ENCODE measurements at places on chromosomes 2 and 18. TPM values are rescaled to one million over a fixed set of nuclear protein-coding genes. Genes with fewer than 3 reads are reported as not detected.
A peak's percentile ranks its signal among the peaks of the same experiment; 100 is the strongest.

GRCh38 chr2:101089419-101089818 lies 61.8 kb downstream of the TBC1D8 start:
- DNase-seq = peak; percentile 27

GRCh38 chr2:168416555-168416954 lies 39.5 kb upstream of the CERS6 start:
- no peak for DNase-seq

DNA sequence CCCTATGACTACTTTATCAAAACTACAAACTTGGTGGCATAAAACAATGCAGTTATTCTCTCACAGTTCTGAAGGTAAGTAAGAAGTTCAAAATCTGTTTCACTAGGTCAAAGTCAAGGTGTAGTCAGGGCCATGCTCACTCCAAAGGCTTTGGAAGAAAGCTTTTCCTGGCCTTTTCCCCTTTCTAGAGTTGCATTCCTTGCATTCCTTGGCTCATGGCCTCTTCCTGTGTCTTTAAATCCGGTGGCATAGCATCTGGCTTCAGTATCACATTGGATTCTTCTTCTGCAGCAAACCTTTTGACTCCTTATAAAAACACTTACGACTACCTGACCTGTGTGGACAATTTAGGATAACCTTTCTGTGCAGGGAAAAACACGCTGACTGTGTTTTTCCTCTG lies 543.5 kb upstream of the HNMT start:
- no peak for DNase-seq

DNA sequence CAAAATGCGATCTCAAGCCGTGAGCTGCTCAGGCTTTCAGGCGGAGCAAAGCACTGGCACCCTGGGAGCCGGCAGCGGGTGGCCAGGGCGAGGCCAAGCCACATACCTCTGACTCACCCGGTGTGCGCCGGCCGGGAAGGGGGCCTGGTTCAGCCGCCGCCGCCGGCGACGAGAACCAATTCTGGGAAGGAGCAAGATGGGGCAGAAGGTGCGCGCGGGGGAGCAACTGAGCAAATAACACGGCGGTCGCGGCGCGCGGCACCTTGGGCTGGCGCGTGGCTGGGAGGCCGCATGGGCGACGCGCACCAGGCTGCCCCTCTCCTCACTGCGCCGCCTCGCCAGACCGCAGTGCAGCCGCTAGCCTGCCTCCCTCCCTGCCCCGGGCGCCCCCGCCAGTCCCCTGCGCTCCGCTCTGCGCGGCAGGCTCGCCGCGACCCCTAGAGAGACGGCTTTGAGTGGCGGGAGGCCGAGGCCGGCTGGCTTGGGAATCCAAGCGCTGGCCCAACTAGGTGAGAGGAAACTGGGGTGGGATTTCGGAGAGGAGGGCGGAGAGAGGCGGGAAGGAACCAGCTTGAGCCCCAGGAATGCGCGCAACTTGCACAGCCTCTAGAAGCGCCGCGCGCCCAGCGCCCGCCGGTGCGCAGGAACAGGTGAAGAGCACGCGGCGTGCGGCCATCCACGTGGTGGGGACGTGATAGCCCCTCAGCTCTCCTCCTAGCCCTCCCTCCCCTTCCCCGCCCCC lies 3.2 kb downstream of the NRP2 start:
- peak; percentile 62 for DNase-seq

DNA sequence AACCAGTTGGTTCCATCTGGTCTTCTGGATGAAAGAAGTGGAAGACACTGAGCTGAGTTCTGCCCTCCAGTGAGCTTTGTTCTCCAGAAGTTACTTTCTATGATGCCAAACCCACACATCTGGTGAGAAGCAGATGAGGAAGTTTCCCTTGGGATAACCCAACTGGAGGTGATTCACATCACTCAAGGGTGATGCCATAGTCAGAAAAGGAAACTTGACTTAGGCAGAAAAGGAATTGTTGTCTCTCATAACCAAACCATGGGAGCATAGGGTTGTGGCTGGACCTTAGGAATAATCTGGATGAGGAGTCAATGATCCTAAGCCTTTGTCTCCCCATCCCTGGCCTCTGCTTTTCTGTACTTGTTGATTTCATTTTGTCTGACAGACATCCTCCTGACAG lies 43.7 kb downstream of the CDC42EP3 start:
- DNase-seq = peak; percentile 80

DNA sequence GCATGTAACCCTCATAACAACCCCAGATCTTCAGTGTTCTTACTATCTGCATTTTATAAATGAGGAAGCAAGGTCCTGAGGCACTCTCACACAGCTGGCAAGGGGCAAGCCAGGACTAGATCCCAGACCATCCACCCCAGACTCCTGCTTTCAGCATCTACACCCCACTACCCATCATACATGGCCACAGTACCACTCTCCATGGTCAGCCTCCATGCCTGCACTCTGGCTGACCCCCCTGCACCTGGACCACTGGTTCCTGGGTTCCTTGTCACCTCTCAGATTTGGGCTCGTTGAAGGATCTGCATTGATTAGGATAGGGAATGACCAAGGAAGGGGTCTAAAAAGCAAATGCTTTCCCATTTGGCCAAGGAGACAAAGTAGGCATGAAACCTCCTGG lies 36.0 kb upstream of the TEX51 start:
- DNase-seq = no peak

GRCh38 chr2:108492364-108492763 lies 41.9 kb upstream of the LIMS1 start:
- DNase-seq = peak; percentile 90

DNA sequence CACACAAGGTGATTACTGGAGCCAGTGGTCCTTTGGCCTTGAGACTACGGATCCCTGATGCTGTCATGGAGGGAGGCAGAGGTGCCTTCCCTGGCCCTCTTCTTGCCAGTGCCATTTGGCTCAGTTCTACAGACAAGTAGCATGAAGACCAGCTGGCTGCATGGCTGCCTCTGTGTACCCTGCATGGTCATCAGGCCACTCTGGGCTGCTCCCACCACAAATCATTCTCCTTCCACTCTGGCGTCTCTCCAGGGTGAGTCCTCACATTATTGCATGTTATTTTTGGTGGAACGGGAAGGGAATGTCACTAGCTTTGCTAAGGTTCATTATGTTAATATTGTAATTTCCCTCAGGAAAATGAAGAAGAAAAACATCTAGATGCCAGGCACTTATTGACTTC lies 229.8 kb downstream of the VAPA start:
- no peak for DNase-seq

GRCh38 chr2:145906354-145906753 lies 1386.4 kb upstream of the ZEB2 start:
- peak; percentile 25 for DNase-seq

- peak; percentile 10 for DNase-seq
Measured at GRCh38 chr2:38925982-38926381, 36.3 kb downstream of the ARHGEF33 start.

- peak; percentile 8 for DNase-seq
Measured at GRCh38 chr2:228841877-228842276, 429.2 kb downstream of the PID1 start.

GRCh38 chr2:110978756-110979470 lies 141.8 kb upstream of the BCL2L11 start:
- no peak for DNase-seq

- no peak for DNase-seq
Measured at GRCh38 chr2:216671081-216671411, 24.3 kb downstream of the IGFBP5 start.

DNA sequence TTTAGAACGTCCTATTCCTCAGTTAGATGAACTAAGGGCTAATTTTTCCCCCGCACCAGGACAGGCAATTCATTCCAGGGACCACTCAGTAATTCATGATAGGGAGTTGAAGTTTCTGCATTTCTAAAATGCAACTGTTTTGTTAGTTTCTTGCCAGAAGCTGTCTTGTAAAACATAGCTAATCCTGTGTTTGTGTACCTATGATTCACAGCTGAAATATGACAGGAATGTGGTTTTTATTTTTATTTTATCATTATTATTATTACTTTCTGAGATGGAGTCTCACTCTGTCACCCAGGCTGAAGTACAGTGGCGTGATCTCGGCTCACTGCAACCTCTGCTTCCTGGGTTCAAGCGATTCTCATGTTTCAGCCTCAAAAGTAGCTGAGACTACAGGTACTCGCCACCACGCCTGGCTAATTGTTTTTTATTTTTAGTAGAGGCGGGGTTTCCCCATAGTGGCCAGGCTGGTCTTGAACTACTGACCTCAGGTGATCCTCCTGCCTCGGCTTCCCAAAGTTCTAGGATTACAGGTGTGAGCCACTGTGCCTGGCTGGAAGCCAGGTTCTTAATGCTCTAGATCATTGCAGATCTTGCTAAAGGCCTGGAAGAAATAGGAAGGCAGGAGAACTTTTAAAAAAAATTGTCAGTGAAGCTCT lies 154.8 kb upstream of the FHL2 start:
- peak; percentile 48 for DNase-seq

DNA sequence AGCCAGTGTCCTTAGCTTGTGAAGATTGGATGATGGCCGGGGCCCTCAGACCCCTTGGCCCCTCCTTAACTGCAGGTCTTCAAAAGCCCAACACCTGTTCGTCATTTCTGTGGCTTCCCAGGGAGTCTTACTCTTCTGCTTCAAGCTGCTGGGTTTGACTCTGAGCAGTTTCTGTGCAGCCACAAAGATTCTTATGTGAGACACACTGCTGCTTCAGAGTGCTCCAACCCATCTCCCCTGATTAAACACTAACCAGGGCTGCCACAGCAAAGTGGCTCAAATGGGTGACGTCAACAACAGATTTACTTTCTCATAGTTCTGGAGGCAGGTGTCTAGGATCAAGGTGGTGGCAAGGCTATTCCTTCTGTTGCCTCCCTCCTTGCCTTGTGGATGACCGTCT lies 40.8 kb downstream of the TSN start:
- DNase-seq = no peak

DNA sequence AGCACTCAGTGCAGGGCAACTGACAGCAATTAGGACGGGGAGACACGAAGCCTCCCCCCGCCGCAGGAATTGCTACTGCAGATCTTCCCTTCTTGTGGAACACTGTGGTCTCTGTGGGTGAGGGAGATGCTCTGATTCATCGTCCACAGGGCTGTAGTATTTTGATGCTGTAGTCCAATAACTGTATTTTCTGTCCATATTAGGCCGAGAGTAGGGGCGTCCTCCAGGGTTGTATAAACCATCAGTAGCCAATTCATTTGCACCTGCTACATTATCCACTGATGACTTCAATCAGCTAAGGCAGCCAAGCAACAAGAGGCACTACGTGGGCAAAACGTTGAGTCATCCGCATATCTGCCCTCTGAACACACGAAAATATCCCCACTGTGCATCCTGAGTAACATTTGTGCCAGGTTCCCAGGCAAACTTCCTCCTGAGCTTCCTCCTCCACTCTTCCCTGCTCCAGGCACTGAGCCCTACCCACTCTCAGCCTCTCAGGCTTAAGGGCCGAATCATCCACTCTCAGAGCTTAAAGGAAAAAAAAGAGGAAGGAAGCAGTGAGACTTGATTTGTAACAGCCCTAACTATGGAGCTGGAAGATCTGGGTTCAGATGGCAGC lies 62.1 kb downstream of the LBH start:
- peak; percentile 99 for DNase-seq

GRCh38 chr18:6239716-6240115 lies 175.0 kb downstream of the L3MBTL4 start:
- no peak for DNase-seq

DNA sequence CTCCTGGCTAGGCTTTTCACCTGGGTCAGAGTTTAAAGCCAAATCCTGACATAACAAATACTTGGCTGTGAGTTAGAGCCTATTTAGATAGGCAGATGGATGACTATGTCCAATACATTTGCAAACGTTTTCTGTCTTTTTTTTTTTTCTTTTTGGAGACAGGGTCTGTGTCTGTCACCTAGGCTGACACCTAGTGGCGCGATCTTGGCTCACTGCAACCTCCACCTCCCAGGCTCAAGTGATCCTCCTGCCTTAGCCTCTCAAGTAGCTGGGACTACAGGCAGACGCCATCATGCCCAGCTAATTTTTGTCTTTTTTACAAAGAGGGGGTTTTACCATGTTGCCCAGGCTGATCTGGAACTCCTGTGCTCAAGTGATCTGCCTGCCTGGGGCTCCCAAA lies 124.8 kb downstream of the DYM start:
- no peak for DNase-seq

GRCh38 chr18:35460736-35461161 lies 37.0 kb downstream of the INO80C start:
- peak; percentile 55 for DNase-seq

DNA sequence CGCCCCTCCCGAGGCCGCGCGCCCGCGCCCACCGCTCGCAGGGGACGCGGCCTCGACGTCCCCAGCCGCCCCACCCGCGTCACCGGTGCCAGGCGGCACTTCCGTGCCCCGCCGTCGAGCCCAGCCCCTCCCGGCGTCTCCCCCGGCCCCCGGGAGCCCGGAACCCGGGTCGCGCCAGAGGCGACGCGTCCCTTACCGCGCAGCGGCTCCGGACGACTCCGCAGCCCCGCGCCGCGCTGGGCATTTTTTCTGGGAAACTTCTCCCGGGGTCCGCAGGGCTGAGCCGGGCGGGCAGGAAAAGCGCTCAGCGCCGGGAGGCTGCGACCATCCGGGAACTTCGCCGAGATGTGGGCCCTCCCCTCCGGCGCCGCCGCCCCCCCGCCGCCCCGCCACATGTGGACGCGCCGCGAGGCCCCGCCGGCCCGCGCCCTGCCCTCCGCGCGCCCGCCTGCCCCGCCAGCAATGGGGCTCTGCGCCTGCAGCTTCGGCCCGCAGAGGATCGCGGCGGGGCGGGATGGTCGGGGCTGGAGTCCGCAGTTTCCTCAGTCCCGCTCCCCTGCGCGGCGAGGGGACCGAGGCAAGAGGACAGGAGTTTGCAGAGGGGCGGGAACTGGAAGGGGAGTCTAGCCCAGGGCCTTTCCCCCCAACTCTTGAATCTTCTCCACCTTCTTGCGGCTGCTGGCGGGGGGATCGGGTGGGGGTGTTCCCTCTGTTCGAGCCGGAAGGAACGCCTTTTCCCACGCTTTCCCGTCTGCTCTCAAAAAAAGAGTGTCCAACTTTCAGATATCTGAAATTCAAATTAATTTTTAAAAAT lies 81.5 kb downstream of the CHRNA1 start:
- DNase-seq = peak; percentile 61

DNA sequence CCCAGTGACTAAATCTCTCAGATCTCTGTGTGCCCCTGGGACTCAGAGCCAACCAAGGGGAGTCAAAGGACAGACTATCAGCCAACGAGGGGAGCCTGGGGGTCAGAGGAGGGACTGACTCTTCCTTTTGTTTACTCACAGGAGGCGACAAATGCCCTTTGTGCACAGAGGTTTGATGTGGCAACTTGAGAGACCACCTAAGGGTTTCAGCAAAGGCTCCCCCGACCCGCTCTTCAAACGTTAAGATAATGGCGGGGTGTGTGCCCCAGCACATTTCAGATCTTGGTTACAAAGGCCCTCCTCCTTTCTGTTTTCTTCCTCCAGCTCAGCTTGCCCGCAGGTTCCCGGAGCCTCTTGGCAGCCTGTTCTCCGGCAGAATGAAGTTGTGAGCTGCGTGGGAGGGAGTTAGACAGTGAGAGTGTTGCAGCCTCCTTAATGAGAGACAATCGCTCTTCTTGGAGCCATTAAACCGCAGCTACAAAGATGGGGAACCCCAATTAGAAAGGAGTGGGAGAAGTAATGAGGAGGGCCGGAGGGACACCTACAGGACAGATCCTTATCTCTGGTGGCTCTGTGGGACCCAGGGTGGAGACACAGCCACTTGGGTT lies 76.2 kb downstream of the KIAA2012 start:
- no peak for DNase-seq

GRCh38 chr2:46778511-46778910 lies 137.1 kb downstream of the MCFD2 start:
- DNase-seq = no peak

Gene KIAA2012
- total RNA-seq = not detected

Gene AFF3
- total RNA-seq = not detected

Gene PDE11A
- not detected for total RNA-seq

Gene TOGARAM2
- total RNA-seq = 0.75 TPM

Gene RGPD8
- 4.1 TPM for total RNA-seq

Gene EPAS1
- 14.8 TPM for total RNA-seq

Measured in LHCN-M2 (cell line).